H9 (cell line): ENCODE measurements at places on chromosomes 4 and X.

DNA sequence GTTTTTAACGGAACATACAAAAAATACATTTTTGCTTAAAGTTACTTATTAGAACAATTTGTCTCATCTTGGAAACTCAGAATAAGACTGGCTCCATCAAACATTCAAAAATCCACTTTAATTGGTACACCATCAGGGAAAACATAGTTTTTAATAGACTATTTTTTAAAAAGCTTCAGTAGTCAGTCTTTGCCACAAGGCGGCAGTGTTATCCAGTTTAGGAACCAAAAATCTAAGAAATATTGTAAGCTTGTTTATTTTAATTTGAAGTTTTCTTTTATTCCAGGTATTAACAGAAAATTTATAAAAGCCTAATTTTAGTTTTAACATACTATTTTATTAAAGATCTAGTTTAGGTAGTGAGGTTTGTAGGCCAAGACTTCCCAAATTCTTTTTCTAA is 107.7 kb downstream of the APOOL start:
- H3K27ac ChIP-seq, result no peak overlapping the region
- H3K4me1 ChIP-seq, result no peaks in the 10 kb centered on the region
- no peak overlapping the region for H3K4me3 ChIP-seq
- H3K36me3 ChIP-seq, result peaks cover 4% of the 10 kb centered on the region; the same call in 1 of the 3 replicates
- H3K27me3 ChIP-seq, result no peaks in the 10 kb centered on the region

- no peaks in the 10 kb centered on the region for H3K36me3 ChIP-seq
- H3K4me1 ChIP-seq, result peaks cover 2% of the 10 kb centered on the region; the same call in 1 of the 2 replicates
- peak; percentile 84 for DNase-seq
- H3K27me3 ChIP-seq, result no peaks in the 10 kb centered on the region
These were observed 628.9 kb downstream of the TLL1 start for GRCh38 chr4:166501941-166502382.

- H3K27ac ChIP-seq, result no peak overlapping the region
- H3K4me1 ChIP-seq, result 0 out of 2 replicates have a peak, but pooled peaks cover 2% of the 10 kb centered on the region
- H3K27me3 ChIP-seq, result no peaks in the 10 kb centered on the region; the same call in 1 of the 2 replicates
- no peaks in the 10 kb centered on the region for H3K36me3 ChIP-seq
These were observed 1.6 kb downstream of the CXCL1 start for GRCh38 chr4:73870768-73871167.

- no peaks in the 10 kb centered on the region; the same call in 1 of the 2 replicates for H3K4me1 ChIP-seq
- H3K27me3 ChIP-seq, result no peaks in the 10 kb centered on the region
- H3K4me3 ChIP-seq, result no peak overlapping the region
These were observed 18.8 kb downstream of the COL4A6 start for GRCh38 chrX:108419401-108419800.

DNA sequence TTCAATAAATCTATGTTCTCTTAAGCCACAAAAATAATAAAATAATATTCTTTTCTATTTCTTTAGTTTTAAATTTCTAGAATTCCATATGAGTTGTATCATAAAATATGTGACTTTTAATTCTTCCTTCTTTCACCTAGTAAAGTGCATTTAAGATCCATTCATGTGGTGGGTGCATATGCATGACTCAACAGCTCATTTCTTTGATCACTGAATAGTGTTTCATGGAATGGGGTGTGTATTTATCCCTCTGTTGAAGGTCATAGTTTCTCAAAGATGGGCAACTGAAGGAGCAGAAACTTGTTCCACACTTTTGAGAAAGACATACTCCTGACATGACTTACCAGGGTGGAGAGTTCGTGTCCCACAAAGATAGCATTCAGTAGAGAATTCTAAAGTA is 1230.3 kb upstream of the AGA start:
- H3K27ac ChIP-seq, result no peak overlapping the region
- no peak overlapping the region for H3K4me3 ChIP-seq
- H3K27me3 ChIP-seq, result no peaks in the 10 kb centered on the region
- H3K4me1 ChIP-seq, result no peaks in the 10 kb centered on the region

DNA sequence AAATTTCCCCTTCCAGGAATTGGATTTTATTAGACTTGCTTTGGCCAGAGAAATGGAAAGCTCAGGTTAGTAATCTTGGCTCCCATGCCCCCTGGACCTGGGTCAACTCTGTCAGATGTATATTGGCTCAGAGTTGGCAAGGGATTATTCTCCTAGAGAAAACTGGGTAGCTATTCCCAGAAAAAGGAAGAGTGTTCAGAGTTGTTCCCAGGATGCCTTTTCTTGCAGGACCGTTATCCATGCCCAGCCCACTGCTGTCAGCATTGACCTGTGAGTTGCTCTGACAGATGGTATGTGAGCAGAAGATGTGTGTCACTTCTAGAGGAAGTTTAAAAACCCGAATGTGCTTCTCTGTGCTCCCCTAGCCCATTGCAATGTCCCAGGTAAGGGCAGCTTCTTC is 509.9 kb upstream of the ZFP42 start:
- peaks cover 25% of the 10 kb centered on the region for H3K36me3 ChIP-seq
- H3K27ac ChIP-seq, result no peak overlapping the region
- DNase-seq, result no peak
- H3K27me3 ChIP-seq, result no peaks in the 10 kb centered on the region
